ENCODE measurements at places on chromosomes 1 and 21.

DNA sequence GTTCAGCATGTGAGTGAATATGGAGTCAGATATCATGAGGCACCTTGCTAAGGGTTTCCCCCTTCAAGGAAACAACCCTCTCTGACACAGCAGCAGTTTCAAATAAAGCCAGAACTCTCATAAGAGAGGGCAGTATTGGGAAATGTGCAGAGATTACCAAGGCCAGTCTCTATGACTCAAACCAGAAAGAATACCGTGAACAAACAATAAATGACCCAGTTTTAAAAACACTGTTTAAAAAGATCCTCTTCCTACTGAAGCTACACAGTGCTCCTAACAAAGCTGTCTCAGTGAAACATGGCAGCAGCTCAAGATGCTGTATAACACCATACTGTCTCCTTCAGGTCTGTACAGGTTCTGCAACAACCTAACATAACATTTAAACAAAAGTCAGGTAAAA, 102.6 kb downstream of the KIAA0319L start:
- no peak for DNase-seq

- peak; percentile 45 for DNase-seq
Measured at GRCh38 chr1:30778154-30778978, 20.8 kb upstream of the LAPTM5 start.

GRCh38 chr1:115426231-115426771, 88.3 kb upstream of the NGF start:
- no peak for DNase-seq

- no peak for DNase-seq
Measured at GRCh38 chr1:170959385-170959784, 24.1 kb downstream of the MROH9 start.

GRCh38 chr1:107976836-107977235, 11.9 kb upstream of the VAV3 start:
- DNase-seq = no peak

GRCh38 chr1:119742202-119742601, 26.5 kb downstream of the HMGCS2 start:
- DNase-seq = no peak

- no peak for DNase-seq
Measured at GRCh38 chr1:50548243-50548642, 125.0 kb upstream of the DMRTA2 start.

Data from CD4-positive, alpha-beta T cell treated with Interleukin-6 for 4 hours (primary cell).